ENCODE measurements at places on chromosomes 16 and 17.

DNA sequence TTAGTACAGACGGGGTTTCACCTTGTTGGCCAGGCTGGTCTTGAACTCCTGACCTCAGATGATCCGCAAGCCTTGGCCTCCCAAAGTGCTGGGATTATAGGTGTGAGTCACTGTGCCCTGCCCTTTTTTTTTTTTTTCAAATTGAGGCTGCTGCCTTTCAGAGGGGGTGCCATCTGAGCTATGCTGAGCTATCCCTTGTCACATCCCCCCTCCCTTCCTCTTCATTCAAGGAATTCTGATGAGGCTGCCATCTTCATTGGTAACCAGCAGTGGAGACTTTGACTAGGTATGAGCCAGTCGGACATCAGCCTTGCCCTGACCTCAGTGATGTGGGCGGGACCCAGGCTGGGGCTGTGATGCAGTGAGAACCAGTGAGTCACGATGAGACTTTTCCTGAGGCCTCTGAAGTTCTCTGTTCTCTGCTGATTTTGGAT is 24.4 kb upstream of the GPT2 start:
- DNase-seq: no peak

GRCh38 chr17:29870836-29871465 is 59.1 kb downstream of the SSH2 start:
- no peak for DNase-seq

- no peak for DNase-seq
Observed at GRCh38 chr17:74516561-74517328, 14.5 kb downstream of the CD300LB start.

GRCh38 chr17:15947271-15947670 is 2.3 kb downstream of the ADORA2B start:
- no peak for DNase-seq

- no peak for DNase-seq
Observed at GRCh38 chr17:81403671-81404534, 8.6 kb downstream of the BAHCC1 start.

GRCh38 chr17:44220213-44221083 is 973 bp upstream of the UBTF start:
- no peak for DNase-seq

DNA sequence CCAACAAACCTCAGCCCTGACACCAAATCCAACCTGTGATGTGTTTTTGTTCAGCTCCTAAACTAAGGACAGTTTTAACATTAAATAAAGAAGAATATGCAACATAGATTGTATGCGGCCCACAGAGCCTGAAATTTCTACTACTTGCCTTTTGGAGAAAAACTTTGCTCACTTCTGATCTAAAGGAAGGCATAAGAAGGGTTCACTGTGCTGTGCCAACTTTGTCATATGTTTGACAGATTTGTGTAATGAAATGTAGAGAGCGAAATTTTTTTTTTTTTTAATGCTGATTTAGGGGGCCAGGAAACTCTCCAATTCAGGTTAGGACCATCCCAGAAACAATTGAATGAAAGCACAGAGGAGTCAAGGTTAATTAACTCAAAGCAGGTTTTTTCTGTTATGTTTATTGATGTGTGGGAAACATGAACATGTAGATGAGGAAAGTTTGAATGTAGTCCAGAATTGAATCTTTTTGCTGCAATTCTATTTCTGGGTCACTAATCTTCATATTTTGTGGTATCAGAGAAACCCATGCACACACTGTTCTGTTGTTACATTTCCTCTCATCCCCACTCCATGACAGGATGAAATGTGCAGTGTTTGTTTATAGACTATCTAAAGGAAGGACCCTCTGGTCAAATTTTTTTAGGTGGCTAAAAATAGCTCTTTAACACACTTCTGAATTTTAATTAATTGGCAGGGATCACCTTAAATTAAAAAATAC is 71.5 kb downstream of the TAOK1 start:
- no peak for DNase-seq

DNA sequence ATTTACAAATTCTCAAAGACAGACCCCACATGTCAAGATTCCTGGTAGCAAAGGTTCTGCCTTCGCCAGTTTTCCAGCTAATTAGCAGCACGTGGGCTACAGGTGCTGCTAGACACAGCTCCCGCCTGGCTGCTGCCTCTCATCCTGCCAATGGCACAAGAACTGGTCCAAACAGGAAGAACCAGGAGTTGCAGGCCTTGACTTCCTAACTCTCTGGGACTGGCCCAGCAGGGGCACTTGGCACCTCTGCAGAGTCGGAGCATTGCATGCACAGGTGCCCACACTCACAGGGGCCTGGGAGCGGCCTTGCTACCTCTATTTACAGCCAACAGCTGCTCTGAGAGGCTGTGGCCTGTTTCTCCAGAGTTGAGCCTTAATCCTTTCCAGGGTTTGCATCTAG is 39.6 kb downstream of the TK2 start:
- DNase-seq: peak; percentile 56

GRCh38 chr16:20263138-20263855 is 64.0 kb downstream of the GP2 start:
- DNase-seq: no peak

DNA sequence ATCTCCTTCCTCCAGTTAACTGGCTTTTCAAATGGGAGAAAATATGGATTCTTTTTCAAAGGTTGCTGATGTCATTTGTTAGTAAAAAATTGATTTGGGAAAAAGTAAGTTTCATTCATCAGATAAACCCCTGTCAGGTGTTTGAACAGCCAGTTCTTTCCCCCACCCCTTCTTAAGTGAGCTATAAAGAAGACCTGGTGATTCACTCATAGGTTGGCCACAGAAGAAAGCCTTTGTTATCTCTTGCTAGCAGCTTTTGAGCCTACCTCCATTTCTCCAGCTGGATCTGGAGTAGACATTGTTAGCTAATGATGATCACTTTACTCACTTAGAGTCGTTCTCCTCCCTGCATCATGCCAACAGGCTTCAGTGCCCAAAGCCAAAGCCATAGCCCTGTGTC is 63.0 kb downstream of the NLK start:
- no peak for DNase-seq

Measured in LNCaP clone FGC (cell line).